ENCODE measurements at places on chromosomes 6 and 20. TPM values are rescaled to one million over a fixed set of nuclear protein-coding genes. Genes with fewer than 3 reads are reported as not detected.
A peak's percentile ranks its signal among the peaks of the same experiment; 100 is the strongest.

- peak; percentile 63 for DNase-seq
Observed at GRCh38 chr20:50635676-50636600, 55.4 kb downstream of the RIPOR3 start.

- no peak for DNase-seq
Observed at GRCh38 chr6:112592159-112592558, 245.0 kb downstream of the RFPL4B start.

DNA sequence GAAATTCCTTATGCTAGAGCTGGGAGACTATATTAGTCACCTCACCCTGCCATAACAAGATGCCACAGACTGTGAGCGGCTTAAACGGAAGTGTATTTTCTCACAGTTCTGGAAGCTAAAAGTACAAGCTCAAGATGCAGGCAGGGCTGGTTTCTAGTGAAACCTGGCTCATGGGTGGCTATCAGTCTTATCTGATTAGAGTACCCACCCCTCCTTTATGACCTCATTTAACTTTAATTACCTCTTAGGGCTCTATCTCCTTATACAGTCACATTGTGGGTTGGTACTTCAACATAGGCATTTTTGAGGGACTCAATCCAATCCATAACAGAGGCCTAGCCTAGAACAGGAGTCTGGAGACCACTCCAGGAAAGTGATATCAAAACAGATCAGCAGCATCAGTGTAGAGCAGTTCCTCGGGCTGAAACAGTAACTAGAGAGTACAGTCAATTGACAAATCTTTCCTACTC lies 2.3 kb upstream of the SNRNP48 start:
- DNase-seq, result no peak

- no peak for DNase-seq
Observed at GRCh38 chr6:154307696-154308425, 48.7 kb downstream of the IPCEF1 start.

DNA sequence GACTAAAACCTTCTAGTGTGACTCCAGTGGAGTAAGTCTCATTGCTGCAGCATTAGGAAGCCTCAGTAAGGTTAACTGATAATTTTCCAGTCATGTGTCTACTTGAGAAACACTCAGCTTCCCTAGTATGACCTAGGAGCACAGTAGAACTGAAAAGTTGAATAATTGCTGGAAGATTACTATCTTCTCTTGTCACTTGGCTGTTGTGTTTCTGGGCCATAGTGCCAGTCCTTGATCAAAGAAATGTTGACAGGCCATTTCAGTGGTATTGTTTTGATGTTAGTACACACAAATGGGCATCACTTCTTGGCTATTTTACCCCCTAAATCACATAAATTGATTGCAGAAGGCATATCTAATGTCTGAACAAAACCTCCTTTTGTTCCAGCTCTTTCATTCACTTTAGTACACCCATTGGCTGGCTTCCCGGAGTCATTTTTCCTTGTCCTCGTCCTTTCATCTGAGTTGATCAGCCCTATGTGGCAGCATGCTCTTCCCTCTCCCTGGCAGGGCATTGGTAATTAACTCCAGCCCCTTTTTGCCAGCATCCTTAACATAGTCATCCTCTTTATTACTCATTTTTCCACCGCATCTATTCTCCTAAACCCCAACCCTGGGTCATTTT lies 6.0 kb downstream of the ENPP3 start:
- no peak for DNase-seq

Gene BMP2
- 17.9 TPM for polyA plus RNA-seq

Gene SF3B5
- polyA plus RNA-seq, result 108 TPM

Data from right lung (tissue), 10 donors.